NCI-H187 (cell line): ENCODE measurements at places on chromosomes 7 and 10.

DNA sequence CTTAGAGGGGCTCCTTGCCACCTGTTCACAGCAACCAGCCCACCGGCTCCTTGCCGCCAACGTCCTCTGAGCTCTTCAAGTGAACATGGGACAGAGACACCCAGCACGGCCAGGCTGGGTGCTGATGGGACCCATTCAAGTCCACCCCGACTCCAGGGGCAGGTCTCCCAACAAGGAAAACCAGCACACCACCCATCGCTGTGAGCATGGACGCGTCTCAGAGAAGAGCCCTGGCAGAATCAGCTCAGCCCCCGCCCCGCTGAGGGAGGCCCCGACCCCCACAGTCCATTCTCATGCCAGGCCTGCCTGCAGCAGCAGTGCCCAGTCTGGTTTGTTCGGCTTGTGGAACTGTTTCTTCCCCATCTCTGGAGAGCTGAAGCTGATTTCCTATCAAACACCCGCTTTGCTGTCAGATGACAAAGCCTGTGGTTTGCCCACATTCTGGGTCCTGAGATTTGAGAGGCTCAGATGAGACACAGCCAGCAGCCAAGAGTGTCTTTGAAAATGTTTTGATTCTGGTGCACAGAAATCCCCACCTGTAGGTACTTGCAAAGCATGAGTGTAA, 216.6 kb downstream of the ZMYND11 start:
- DNase-seq: no peak

GRCh38 chr7:149166630-149167352, 19.5 kb downstream of the ZNF398 start:
- no peak for DNase-seq

- no peak for DNase-seq
Observed at GRCh38 chr10:4590807-4591206, 235.2 kb upstream of the AKR1E2 start.

DNA sequence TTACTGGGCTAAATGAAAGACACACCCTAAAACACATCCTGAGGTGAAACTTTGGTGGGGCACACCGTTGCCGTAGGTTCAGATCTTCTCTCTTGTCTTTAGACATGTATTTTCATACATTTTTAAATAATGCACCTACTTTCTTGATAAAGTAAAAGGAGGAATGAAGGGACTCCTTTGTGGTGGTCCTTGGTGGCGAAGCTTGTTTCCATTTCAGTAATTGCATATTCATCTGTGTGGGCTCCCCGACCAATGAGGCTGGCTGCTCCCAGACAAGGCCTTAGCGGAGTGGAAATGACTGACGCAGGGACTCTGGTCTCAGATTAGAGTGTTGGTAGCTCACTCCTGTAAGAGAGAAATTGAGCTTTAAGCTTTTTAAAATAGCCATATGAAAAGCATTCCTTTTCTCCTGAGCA, 815 bp downstream of the CCSER2 start:
- DNase-seq: no peak

DNA sequence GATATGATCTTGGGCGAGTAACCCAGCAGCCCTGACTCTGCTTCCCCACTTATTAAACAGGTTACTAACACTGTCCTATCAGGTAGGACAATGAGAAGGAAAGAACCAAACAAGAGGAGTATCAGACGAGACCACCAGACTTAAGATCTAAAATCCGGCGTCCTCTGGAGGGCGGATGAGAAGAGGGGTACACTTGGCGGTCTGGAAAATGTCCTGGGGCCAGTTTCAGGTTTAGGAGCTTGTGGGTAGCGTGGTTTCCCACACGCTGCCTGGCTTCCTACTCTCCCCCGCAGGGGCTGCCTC, 635 bp downstream of the ZNF32 start:
- no peak for DNase-seq

DNA sequence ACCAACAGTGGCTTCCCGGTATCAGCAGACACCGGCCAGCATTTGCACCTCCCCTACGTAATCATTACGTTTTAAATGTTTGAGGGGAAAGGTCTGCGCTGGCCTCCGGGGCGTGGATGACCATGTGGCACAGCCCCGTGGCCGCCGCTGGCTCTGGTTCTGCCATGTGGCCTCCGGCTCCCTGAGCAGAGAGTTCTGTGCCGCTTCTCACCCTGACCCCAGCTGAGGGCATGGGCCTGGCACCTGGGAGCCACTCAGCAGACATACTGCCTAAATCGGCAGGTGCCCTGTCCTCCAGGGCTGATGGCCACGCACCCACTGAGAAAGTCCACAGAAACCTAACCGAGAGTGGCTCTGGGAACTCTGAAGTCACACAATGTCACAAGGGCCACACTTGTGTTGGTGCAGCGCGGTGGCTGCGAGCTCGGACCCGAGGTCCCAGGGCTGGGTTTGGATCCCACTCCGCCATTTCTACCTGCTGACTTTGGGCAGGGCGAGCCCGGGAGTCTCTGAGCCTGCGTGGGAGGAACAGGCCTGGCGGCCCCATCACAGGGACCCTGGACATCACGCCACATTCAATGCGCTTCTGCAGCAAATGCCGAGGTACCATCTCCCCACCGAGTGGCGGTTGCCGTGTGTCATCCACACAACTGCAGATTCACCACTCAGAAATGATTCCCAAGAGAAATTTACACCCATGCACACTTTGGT, 25.3 kb downstream of the CFAP46 start:
- no peak for DNase-seq

- DNase-seq: no peak
Observed at GRCh38 chr7:11690395-11690794, 141.6 kb downstream of the THSD7A start.

GRCh38 chr7:129807863-129808262, 144.9 kb downstream of the UBE2H start:
- no peak for DNase-seq

- no peak for DNase-seq
Observed at GRCh38 chr7:130401578-130401977, 21.3 kb downstream of the CPA1 start.

GRCh38 chr7:30612658-30613265, 18.1 kb downstream of the GARS1 start:
- DNase-seq: no peak

- DNase-seq: no peak
Observed at GRCh38 chr7:45349090-45349489, 191.5 kb downstream of the RAMP3 start.

DNA sequence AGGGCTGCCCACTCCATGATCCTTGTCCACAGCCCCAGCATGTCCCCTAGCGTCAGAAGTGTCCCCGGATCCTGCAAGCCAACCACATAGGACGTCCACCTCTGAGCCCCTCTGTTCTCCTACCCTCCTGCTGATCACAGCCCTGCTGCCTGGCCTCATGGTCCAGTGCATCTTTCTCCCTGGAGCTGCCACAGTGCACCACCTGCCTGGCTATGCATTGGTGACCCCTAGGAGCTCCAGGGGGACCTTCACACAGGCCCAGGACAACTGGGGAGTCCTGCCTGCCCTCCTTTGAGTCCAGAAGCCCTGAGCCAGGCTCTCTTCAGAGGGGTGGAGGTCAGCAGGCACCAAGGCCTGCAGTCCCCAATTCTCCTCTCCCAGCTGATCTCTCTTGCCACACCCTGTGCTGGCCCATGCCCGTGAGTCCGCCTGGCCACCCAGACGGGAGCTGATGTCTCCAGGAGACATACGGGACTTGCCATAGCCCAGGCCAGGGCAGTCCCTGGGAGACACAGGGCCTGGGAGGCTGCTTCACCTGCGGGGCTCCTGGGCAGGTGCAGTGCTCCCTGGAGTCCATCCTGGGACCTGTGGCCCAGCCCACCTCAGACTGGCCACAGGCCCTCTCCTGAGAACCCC, 77.4 kb upstream of the RET start:
- no peak for DNase-seq

DNA sequence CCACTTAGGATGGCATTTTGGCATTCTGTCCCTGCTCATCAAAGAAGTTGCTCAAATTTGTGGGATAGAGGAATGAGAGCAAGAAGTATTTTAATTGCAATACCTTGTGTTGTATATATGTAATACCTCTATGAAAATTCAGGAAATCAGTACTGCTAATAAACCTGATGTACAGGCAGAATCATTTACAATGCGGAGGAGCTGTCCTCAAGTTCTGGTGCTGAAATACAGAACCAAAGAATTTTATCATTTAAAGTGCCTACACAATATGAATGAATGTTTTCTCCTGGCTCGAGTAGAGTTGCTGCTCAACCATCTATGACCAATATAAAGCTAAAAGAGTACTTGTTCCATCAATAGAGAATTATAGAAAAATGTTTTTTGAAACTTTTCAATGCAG, 305.8 kb downstream of the PLXNA4 start:
- DNase-seq: no peak

DNA sequence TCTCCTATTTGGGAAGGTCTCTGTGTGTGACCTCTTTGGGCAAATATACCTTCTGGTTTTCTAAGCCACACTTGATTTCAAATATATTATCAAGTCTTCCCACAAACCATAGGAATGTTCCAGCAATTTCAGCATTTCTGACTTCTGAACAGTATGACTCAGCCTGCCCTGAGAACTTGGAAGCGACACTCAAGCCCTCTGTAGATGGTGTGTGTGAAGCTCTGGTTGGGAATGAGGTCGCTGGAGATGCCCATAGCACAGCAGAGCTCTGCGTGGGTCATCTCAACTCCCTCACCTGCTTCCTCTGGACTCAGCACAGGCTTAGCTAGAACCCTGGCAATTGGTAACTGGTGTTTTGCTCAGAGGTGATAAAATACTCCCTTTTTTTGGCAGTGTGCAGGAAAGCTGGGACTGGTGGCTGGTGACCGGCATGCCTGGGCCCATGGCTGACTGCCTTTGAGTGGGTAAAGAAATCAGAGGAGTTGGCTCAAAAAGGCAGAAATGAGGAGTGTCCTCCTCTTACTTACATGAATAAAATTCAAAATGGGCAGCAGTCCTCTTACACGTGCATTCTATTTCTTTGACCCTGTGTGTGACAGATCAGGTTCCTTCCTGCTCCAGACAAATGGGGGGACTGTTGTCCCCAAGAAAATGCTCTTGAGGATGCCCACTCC, 87.5 kb upstream of the NRP1 start:
- DNase-seq: no peak

DNA sequence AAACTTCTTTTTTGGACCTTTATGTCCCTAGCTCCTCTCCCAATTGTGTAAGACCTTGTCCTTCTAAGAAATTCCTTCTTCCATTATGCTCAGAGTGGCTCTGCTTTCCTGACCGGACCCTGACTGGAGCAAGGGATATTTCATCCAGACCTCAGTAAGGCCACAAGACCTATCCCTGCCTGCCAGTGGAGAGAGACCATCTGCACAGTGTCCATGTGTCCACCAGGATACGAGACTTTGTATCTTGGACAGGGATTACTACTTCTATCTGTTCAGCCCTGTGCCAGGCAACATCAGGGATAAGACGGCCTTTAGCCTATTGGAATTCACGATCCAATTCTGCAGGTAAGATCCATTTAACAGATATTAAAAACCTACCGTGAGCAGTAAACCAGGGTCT, 7.2 kb upstream of the ATOH7 start:
- no peak for DNase-seq

DNA sequence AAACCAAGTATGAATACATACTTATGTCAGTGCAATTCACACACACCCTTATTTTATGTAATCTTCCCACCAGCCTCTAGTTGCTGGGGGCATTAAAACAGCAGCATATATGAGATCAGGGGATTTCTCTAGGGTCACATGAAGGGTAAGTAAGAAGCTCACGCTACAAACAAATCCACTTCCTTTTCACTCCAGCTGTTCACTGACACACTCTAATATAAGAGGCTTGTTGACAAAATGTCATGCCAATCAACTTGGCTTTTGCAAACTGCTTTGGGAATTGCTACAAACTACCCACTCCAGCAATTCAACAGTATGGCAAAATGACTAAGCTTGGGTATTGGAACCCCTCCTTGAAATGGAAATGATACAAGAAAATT, 10.3 kb downstream of the FAM3C start:
- no peak for DNase-seq

GRCh38 chr10:71973777-71974488, 9.7 kb downstream of the CHST3 start:
- DNase-seq: no peak

- no peak for DNase-seq
Observed at GRCh38 chr7:133016604-133017003, 65.3 kb downstream of the CHCHD3 start.

DNA sequence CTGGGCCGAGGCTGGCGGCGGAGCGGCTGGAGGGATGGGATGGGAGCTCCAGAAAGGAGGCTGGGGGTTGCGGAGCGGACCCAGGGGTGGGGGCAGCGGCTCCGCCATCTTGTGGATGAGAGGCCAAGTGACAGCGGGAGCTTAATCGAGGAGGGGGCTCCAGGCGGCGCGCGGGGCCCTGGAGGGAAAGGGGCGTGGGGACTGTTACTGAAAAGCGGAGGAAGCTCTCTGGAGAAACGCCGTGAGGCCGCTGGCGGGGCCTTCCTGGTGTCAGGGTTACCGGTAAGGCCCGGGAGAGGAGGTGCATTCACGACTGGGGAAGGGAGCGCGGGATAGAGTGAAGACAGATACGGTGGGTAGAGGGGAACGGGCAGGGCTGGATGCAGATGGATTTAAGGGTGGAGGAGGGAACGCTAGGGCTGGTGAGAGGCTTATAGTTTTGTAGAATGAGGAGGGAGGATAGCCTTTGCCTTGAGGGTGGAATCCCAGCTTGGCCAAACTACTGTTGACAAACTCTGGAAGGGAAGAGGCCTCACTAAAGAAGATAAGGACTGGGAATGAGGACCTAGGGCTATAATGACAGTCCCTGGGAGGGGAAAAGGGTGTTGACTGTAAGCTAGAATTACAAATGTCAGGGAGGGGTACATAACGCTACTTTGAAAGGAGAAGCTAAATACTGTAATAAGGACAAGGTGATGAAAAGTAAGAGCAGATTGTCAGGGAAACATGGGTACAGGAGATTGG, 535 bp downstream of the BTRC start:
- no peak for DNase-seq

DNA sequence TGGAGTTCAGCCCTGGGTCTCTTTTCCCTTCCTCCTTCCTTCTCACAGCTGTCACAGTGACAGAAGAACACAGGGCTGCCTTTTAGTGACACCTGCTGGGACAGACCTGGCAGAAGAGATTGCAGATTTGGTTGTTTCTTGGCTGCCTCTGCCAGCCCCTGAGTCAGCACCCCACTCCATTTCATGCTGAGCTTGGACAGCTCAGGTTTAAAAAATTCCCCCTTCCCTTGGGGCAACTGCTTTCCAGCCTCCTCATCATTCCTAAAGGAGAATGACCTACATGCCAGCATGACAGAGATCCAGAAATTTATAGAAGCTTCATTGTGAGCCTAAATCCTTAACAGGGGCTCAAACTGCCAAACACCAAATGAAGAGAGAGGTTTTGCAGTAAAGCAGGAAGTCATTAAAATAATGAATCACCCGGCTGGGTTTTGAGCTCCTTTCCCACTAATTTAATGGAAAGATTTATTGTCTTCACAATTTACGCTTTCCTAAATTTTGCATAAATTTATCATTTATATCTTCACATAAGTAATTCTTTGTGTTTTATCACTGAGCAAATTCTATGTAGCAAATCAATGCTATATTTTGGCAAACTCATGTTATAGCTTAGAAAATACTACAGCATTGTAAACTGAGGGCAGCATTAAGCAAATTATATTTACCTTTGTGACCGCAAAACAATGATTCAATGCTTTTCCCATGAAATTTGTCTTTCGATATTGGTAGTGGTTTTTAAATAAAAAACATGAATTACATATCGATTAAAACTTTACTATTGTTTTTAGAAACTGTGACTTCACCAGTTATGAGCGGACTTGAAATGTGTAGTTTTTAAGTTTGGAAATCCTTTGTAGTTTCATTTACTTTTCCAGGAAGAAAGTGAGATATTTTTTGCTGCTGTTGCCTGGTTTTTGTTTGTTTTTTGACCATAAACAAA, 399.5 kb upstream of the ANKRD30A start:
- DNase-seq: no peak
